ENCODE measurements at places on chromosomes 5 and 9.

DNA sequence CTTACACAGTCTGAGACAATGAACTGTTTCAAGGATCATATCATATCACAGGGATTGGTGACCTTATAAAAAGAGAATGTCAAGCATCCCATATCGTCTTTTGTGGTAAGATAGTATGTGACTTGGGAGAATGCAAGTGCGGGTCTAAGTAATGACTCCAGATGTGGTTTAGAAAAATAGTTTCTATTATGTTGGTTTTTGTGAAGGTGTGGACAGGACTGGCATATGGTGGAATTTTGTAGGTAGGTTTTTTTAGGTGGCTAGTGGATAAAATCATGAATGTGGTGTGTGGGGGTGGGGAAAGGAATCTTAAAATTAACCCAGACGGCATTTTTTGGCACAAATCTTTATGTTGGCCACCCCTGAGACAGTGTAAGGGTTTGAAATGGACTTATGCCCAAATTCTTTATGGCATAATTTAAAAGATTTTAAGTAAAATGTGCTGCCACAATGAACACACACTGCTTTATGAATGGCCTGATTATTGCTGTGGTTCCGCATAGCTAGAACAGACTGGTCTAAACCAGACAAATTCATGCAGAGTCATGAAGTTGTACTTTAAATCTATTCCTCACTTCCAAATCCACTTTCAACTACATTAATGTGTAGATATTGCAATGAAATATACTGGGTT, 204.8 kb upstream of the HAPLN1 start:
- no peak overlapping the region for H3K4me3 ChIP-seq

- H3K36me3 ChIP-seq, result no peaks in the 10 kb centered on the region
- no peak overlapping the region for H3K4me3 ChIP-seq
- no peak overlapping the region for H3K27ac ChIP-seq
- no peaks in the 10 kb centered on the region for H3K27me3 ChIP-seq
Observed at GRCh38 chr9:134344068-134344799, 18.0 kb downstream of the RXRA start.

DNA sequence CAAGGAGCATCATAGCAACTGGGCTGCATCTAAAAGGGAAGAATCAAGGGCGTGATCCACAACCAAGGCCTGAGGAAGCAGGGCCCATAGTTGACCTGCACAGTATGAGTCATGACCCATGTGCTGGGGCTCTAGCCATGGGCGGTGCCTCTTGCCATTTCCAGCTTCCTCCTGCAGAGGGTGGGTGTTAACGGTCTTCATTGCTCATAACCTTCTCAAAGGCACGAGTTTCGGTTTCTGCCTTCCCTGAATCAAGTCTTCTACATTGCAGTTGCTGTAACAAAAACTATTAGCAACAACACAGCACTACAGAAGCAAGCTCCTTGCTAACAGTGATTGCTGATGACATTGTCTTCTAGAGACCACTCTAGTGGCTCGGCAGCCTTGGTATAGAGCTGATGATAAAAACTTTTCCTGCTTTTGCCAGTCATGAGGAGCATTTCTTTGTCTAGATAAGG, 66.9 kb downstream of the CTSL start:
- peak overlapping the region; percentile 32 for H3K27ac ChIP-seq
- no peak overlapping the region for H3K4me3 ChIP-seq
- H3K27me3 ChIP-seq, result no peaks in the 10 kb centered on the region
- no peaks in the 10 kb centered on the region for H3K36me3 ChIP-seq

DNA sequence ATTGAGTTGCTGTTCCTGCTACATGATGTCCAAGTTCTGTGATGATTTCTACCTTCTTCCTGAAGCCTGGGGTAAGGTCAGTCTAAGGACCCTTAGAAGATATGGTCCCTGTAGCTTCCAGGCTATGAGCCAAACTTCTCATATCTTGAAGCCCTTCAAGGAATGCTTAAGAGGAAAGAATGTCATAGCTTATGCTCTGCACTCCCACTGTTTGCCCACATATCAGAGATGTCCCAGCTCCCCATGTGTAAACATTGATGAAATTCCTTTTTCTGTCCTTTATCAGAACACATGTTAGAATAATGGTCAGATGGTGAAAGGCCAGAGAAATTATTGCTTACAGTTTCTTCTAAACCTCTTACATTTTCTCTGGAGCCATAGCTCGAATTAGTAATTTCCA, 41.4 kb upstream of the RUSC2 start:
- H3K27me3 ChIP-seq, result no peaks in the 10 kb centered on the region
- H3K4me3 ChIP-seq, result no peak overlapping the region
- no peak for DNase-seq
- H3K4me1 ChIP-seq, result no peaks in the 10 kb centered on the region
- no peaks in the 10 kb centered on the region for H3K36me3 ChIP-seq

DNA sequence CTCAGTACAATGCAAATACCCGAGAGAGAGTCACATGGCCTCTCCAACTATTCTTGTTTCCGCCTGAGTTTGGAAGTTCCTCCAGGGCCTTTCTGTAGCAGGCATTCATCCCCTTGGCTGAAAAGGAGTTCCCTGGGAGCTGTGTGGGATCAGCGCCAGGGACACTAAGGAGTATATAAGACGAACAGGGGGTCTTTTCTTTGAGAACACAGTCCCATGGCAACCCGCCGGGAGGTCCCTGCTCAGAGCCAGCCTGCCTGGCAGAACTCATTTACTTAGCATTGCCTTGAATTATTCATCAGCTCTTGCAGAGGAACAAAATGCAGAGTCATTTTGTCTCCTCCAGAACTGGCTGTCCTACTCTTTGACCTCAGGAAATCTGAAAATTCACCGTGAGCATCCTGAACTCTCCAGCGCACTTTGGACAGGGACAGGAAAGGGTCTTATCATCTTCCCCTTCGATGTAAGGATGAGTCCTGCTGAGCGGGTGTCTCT, 120.4 kb upstream of the OSMR start:
- H3K27me3 ChIP-seq, result no peaks in the 10 kb centered on the region
- no peak for DNase-seq
- H3K4me1 ChIP-seq, result no peaks in the 10 kb centered on the region
- no peaks in the 10 kb centered on the region for H3K36me3 ChIP-seq
- no peak overlapping the region for H3K4me3 ChIP-seq
